ENCODE measurements at places on chromosomes 12 and 14. TPM values are rescaled to one million over a fixed set of nuclear protein-coding genes. Genes with fewer than 3 reads are reported as not detected.

GRCh38 chr12:110373962-110374611 is 29.4 kb downstream of the ANAPC7 start:
- no peak for DNase-seq

XRCC3 gene
- total RNA-seq, result 41.3 TPM

PPP4R4 gene
- 0.47 TPM for total RNA-seq

GUCY2C gene
- not detected for total RNA-seq

DNA sequence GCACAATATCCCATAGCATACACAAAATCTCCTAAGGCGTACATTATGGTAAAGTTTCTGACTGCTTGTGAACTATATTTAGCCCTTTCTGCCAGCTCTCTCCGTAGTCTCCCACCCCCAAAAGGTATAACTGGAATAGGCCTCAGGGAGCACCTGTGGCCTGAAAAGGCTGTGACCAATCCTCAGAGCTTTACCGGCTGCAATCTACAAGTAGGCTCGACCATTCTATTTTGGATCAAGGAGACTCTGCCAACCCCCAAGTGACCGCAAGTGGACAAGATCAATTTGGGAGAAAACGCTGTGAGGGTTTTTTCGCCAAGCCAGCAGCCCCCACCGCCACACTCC is 1.2 kb downstream of the PPTC7 start:
- DNase-seq, result no peak

GRCh38 chr12:75121036-75121705 is 88.5 kb downstream of the KCNC2 start:
- DNase-seq, result no peak

- no peak for DNase-seq
Measured at GRCh38 chr14:64649383-64649998, 54.7 kb upstream of the PLEKHG3 start.

NR1H4 gene
- total RNA-seq, result not detected

DNA sequence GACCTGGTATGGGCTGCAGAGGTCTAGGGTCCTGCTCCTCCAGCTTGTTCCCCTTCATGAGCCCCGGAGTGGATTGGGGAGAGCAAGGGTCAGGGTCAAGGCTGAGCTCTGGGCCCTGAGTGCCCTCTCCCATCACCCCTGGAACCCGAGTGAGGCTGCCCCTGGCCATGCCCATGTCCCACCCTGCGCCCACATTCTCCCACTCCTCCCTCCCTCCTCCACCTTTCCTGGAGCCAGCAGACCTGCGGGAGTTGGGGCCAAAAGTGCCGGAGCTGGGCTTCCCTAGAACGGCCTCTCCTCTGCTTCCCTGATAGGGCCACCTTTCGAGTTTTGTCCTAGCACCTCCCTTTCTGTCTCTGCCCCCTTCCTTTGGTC is 590 bp downstream of the SCNN1A start:
- DNase-seq, result no peak

DNA sequence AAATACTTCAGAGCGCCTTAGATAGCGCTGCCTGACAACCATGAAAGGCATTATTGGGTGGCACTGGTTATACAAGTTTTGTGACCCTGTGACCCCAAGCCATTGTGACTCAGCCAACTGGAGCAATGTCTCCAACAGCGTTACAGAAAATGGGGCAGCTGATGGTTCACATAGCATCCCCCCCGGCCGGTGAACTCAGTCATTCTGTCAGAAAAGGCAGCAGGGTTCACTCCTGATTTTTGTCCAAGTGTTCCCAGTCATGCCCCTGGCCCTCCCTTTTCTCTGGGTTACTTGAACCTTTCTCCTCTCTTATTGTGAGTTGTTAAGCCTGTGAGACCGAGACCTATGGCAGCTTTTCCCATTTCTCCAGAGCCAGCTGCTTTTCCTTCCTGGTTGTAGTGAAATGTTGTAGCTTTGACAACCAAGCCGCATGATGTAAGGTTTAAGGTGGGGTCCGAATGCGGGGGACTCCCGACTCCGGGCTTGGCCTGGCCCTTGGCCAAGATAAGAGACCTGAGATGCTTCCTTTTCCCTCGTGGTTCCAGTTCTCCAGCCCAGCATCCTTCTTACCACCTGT is 22.0 kb downstream of the CD9 start:
- DNase-seq, result no peak

DNA sequence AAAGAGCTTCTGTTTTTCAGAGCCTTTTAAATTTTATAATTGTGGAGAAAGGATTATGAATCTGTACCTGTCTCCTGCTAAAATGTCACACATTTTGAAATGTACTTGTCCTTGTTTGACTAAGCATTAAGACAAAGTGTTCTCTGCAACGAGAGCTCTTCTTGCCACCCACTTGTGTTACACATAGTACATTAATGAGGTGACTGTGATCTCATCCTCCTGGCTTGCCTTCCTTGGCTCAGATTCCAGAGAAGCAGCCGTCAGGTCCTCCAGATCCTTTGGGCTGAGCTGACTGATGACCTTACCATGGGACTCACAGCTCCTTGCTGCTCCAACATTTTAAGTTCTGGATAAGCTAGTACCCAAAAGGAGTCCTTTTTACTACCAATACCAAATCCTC is 81.4 kb downstream of the BBS10 start:
- DNase-seq, result no peak

DNA sequence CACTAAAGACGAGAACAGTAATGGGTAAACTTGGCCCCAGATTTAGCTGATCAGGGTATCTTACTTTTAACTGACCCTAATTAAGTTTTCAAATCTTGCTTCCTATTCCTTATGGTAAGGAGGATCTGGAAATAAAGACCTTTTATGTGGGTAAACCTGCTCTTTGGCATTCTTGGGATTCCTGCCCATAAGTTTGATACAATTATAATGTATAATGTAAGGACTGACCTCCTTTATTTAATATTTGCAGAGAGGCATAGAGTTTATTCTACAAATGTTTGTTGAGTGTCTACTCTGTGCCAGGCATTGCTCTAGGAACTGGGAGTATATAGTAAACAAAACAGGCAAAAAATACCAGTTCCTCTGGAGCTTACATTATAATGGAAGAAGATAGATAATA is 4.4 kb upstream of the PRDM4 start:
- DNase-seq, result no peak

AKT1 gene
- total RNA-seq, result 178 TPM

PLEKHA5 gene
- total RNA-seq, result 5.5 TPM

DNA sequence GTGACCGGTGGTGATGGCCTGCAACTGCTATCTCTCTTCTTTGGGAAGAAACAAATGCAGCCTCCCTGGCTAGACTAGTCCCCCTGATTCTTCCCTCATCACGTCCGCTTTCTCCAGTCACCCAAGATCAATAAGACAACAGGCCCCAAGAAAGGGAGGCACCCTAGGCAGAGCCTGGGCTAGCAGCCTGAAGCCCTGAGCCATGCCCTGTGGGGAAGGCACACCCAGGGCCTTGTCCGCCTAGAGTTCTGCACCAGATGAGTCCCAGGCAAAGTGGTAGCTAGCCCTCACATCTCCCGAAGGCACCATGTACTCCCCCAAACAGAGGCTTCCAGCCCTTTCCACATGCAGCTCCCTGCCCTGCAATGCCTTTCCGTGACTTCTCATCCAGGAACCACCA is 35.1 kb downstream of the CAMKK2 start:
- DNase-seq, result no peak

DNA sequence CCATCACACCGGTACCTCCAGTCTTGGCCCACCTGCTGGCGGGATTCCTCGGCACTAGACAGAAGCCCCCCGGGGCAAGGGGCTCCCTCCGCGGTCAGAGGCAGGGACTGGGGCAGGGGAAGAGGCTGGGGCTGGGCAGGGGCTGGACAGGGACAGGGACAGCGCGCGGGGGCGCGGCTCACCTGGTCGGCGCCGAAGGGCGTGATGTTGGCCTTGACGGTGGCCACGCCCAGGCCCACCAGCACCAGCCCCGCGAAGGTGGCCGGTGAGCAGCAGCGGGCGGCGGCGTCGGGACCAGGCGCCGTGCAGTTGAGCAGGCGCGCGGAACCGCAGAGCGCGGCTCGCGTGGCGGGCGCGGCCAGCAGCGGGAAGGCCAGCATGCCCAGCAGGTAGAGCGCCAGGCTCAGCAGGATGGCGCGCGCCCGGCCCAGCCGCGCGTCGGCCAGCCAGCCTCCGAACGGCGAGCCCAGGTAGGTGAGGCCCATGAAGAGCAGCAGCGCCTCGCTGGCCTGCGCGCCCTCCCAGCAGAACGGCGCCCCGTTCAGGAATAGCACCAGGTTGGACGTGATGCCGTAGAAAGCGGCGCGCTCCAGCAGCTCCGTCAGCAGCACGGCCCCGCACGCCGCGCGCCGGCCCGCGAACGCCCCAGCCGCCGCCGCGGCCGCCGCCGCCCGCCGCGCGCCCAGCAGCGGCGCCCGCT is 392 bp downstream of the SLC15A4 start:
- no peak for DNase-seq

DNA sequence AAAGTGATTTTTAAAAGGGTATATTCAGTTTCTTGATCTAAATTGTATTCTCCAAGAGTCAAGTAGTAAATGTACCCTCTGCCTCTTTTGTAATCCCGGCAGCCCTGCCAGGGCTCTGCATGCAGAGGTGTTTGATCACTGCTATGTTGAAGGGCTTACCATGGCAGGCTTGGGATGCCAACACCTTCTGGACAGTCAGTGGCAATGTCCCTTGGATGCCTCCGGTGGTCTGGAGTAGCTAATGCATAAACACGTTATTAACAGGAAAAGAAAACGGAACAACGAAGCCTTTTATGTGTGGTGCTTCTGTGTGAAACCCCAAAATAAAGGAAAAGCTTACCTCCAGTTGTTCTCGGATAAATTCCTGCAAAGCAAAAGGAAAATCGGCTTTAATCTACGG is 19.9 kb downstream of the EIF2B2 start:
- DNase-seq, result no peak

- DNase-seq, result no peak
Measured at GRCh38 chr12:120142231-120142877, 25.8 kb upstream of the RAB35 start.

DNA sequence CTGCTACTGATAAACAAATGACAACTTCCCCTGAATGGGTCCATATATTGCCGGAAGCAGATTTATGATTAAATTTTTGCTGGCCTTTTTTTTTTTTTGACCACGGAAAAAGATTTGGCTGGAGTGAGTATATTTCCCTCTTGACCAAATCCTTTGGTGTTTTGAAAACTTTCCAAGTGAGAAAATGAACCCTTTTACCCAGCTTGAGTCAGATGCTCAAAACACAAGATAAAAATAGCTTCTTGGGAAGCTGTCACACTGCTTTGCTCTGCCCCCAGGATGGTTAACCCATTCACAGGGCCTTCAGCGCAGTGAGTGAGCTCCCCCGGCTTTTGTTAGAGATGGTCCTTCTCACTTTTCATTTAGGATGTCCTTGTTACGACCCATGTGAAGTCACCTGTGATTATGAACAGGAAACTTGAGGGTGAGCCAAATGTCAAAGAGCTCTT is 224.3 kb downstream of the PELI2 start:
- DNase-seq, result no peak

TROAP gene
- 73.8 TPM for total RNA-seq

CPNE6 gene
- total RNA-seq, result 0.14 TPM
